ENCODE measurements at places on chromosomes 3 and 15.

- no peak for DNase-seq
Observed at GRCh38 chr15:66233487-66234415, 19.8 kb downstream of the MEGF11 start.

GRCh38 chr3:42308651-42309050 is 42.7 kb upstream of the CCK start:
- DNase-seq = no peak

DNA sequence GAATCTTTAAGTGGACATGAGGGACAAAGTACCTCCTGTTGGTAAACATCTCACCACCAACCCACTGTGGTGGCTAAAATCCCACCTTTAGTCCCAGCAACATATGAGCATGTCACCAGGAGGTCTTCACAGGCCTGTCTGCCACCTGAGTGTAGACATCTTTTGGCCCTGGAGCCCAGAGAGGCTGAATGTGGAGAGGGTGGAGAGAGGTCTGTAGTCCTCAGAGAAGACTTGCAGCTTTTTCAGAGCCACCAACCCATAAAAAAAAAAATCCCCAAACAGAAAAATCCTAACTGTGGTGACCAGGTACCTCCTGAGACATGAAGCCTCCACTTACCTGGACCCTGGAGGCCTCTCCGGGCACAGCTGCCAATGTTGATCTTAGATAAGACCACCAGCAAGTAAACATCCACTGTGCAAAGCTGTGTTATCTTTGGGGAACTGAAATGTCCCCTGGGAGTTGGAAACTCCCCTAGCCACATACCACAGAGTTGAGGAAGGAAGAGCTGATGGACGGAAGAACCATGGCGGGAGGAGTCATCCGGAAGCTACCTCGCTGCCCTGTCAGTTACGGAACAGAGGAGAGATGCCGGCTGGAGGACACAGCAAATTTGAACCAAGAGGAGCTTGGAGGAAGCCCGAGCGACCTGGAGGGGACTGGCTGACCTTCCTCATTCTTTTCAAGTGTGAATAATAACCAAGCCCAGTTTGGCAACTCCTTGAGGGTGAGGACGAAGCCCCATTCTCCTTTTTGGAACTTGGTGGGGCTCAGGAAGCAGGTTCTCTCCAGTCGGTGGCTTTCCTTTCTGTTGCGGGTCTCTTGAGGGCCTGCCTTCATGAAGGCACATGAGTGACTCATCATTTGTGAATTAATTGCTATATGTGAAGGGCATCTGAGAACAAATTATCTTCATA is at the start of gene GHRL:
Gene GHRL, minus strand, starts transcription at position 443 of the 915 bp plus-strand sequence. CDS start 2,767 bp downstream, outside the sequence.
- DNase-seq = no peak

DNA sequence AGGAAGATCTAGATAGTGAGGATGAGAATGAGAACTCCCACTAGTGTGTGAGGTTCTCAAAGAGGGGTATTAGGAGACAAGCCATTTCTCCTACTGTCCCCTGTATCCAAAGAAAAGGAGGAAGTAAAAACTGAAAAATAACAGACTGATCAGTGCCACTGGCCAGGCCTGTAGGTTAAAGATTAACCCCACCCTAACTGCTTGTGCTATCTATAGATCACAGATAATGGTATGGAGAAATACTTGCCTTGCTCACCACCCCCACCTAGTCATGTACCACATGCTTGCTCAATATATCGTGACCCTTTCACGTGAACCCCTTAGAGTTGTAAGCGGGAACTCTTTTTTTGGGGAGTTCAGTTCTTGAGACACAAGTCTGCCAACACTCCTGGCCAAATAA is 519.7 kb upstream of the FRG2C start:
- no peak for DNase-seq

- no peak for DNase-seq
Observed at GRCh38 chr3:187430576-187430975, 62.4 kb downstream of the RTP4 start.

- no peak for DNase-seq
Observed at GRCh38 chr3:114830652-114831051, 316.4 kb downstream of the ZBTB20 start.

DNA sequence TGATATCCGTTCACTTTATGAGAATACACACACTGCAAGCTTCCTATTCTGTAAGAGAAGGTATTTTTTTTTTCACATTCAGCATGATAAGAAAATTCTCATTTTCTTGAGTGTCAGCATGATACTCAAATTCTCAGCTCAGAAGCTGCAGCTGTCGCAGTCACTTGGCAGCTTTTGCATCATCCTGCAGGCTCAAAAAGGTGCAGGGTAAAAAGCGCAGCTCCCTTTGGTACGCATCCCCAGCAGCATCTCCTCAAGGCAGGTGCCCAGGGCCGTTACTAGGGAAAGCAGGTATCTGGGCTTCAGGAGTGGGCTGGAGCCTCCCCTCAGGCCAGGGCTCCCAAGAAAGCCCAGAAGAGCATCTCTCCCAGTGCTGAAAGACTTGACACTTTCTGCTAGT is 22.3 kb downstream of the LNP1 start:
- no peak for DNase-seq

DNA sequence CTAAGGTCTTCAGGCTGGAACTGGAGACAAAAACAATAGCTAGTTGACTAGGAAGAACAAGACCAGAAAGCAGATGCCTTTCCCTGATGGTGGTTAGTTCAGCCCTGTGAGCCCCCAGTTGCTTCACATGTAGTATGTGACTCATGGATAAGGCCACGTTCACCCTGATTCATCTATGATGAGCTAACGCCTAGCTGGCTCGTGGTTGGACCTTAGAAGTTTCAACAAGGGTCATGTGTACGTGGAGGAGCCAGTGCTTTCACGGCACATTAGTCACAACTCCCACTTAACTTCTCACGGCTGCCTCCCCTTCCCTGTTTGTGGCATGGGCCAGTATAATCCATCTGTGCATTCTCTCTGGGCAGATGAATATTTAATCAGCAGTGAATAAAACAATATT is 20.6 kb downstream of the COL8A1 start:
- DNase-seq = no peak

DNA sequence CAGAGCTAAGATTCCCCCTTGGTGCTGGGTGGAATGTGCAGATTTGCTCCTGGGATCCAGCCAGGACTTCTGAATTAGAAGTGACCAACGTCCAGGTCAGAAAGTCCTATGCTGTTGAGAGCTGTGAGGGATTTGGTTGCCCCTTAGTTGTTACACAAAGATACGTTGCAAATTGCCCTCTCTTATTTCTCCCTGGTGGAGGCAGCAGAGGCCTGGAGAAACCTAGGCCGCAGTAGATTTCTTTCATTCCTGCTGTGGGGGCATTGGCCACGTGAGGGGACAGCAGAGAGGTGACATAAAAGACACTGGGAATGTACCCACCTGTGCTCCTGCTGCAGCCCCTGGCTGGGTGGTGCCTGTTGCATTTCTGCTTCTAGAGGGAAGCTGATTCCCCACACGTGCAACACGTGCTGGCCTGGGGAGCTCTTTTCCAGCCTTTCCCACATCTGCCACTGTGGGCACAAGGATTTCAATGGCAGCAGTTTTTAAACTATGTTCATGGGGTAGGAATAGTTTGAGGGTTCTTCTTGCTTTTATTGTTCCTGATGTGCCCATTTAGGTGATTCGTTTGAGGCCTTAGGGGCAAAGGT is 65.7 kb downstream of the SYNM start:
- DNase-seq = no peak

DNA sequence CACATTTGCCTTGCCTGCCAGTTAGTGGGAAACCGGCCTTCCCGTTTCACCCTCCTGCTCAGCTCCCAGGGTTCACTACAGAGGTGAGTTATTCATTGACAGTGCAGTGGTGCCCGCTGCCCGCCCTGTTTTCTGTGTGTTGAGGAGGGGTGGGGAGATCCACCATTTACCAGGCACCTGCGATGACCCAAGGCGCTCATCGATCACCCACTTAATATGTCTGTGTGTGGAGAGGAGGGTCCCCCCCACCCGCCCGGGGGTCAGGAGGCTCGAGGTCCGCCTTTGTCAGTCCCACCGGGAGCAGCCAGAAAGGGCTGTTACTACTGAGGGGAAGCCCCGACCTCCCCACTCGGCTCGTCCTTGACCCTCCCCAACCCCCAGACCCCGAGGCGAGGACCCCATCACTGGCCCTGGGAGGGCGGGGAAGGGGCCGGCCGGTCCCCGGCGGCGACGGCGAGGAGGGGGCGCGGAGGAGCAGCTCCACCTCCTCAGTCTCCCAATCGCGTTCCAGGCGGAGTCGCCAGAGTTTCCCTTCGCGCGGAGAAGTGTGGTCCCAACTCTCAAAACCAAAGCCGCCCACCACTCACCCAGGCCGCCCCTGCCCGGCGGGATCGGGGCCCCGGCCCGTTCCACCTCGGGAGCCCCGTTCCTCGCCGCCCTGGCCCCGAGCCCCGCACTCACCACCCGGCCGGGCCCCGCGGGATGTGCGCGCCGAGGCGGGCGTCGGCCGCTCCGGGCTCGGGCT is 1.1 kb downstream of the PLXNB1 start:
- DNase-seq = peak; percentile 64

DNA sequence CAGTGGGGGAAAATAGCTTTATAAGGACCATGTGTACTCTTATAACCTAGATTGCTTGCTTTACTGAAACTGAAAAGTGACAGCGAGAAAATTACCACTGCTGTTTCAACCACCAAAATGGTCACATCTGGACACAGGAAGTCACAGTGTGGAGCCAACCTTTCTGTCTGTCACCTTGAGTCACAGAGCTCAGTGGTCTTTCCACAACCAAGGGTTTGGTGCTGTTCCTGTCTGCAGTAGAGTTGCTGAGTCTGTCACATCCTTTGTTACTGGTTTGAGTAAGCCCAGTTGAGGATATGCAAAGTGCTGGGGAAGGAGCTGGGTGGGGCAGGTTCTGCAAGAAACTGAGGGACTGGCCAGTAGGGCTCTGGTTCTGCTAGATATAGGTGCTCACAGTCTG is 139.1 kb upstream of the EIF1B start:
- no peak for DNase-seq

- DNase-seq = no peak
Observed at GRCh38 chr15:78855746-78856145, 16.9 kb upstream of the MORF4L1 start.

DNA sequence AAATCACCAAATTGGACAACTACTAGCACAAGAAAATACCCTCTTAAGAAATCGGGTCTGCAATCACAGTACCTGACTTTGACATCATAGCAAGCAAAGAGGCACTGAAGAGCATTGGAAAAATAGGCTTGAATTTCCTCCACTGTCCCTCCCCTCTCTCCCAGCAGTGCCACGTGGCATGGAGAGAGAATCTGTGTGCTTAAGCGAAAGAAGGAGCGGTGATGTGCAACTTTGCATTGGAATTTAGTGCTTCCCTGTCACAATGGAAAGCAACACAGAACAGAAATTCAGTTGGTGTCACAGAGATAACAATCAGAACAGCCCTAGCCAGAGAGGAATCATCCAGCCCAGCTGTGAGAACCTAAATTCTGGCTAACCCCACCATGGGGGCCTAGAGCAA is 207.5 kb upstream of the SLITRK3 start:
- no peak for DNase-seq

DNA sequence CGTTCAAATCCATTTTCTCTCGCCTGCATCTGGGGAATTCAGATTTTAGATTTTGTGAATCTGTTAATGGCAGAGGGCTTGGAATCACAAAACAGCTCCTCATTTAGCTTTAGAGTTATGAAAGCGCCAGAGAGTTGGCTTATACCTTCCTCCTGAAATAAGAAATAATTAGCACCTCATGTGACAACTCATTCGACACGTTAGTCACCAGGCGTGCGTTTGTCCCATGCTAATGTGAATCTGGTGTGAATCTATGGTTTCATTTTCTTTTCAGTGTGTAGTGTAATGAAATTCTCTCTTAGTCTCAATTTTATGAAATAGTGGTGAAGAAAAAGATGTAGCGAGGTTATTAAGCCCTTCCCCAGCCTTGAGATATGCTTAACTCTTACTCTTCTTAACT is 89.4 kb downstream of the EDEM1 start:
- no peak for DNase-seq

DNA sequence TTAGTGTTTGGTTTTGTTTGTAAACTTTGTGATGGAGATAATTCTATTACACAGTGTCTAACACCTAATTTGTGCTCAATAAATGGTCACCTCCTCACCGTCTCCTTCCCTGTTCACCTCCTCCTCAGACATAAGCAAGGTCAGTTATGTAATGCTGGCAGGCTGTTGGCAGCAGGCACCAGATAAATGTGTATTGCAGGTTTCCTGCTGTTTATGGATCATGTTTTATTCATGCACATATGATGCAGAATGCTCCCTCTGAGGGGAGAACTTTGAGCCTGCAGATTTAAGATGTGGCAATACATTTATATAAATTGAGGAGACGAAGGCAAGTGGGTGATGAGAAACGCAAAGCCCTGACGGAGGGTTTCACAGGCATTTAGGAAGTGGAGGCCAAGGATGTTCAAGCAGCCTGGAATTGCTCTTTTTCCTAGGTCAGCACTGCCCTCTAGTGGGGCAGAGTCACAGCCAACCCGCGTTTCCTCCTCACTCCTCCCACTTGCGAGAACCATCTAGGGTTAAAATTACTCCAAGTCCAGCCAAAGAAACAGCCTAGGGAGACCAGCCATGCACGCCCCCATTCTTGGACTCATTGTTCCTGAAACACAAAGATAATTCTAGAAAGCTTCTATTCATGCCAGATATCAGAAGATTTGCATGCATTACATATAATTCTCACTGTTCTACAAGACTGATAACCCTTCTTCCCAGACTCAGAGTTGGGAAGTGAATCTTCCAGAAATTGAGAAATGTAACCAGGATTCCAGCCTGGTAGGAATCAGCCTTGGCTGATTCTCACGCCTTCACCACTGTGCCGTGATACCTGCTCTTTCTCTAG is 228.7 kb downstream of the SLCO3A1 start:
- peak; percentile 80 for DNase-seq

DNA sequence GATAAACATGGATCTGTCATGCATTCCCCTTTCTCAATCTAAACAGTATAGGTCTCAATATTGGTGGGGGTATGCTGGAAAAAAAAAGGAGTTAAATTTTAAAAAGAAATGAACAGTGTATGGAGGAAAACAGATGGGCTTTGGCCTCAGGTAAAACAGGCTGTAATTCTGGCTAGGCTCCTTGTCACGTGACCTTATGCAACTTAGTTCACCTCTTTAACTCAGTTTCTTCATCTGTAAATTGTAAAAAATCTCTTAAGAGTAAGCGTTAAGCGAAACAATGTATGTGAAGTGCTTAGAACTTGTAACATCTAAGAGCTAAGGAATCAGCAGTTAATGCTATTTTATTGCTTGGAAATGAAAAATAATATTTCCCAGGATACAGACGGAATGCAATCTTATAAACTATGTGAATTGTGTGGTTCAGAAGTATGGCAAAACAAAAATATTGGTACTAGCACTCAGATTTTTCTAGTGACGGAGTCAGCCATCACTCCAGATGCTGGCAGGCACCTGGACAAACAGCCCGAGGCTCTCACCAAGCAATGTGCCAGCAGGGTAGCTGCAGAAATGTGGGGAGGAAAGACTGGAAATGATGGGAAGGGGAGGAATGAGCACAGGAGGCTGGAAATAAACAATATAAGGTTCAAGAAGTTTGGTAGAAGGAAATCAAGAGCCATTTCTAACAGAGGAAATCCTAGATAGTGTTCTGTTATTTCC is 172.8 kb downstream of the USP13 start:
- DNase-seq = no peak

- peak; percentile 22 for DNase-seq
Observed at GRCh38 chr3:21839592-21839991, 88.6 kb upstream of the ZNF385D start.
